Hematopoietic multipotent progenitor cell treated with erythropoietin and hydrocortisone succinate and interleukin-3 and kit ligand, for 8 days (in vitro differentiated cells): ENCODE measurements at places on chromosomes 6 and 20.
A peak's percentile ranks its signal among the peaks of the same experiment; 100 is the strongest.

DNA sequence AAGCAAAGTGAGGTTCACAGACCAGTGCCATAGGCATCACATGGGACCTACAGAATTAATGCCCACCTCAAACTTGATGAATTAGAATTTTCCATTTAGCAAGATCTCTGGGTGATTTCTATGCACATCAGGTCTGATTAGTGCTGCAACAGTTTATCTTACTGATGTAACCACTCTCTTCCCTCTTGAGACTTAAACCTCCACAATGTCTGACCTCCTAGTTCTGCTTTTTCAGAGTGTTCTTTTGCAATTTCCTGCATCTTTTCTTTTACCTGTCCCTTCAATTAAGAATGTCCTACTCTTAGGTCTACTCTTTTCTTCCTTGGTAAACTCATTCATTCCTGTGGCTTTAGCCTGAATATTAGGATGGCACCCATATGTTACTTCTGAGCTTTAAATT is 615.3 kb downstream of the TFAP2A start:
- DNase-seq = no peak

- DNase-seq = no peak
These were observed 1085.6 kb downstream of the KIF16B start for GRCh38 chr20:15487682-15488081.

DNA sequence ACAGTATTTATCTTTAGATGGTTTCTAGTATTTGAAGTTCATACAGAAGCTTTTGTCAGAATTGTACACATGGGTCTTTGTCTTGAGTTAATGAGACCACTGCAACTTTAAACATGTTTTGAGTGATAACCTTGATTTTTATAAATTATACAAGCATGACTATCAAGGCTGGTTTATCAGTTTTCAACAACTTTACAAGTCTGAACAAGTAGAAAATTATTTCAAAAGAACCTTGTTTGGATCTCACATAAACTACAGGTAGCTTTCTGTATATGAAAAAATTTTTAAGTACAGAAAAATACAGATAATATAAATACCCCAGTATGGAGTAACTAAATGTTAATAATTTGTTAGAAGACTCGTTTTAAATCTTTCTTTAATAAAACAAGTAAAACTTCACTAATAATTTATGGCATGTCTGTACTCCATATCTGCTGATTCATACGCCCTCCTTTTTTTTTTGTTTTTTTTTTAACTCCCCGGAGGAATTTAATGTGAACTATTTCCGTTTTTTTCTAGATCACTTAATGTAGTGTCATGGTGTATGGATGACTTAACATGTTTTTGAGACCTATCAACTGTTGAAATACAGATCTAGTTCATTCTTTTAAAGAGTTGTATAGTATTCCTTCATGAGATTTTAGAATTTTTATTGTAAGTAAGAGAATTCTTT is 18.3 kb downstream of the VAPB start:
- DNase-seq = peak; percentile 57

- no peak for DNase-seq
These were observed 140.8 kb downstream of the SLC16A10 start for GRCh38 chr6:111228094-111228493.

- no peak for DNase-seq
These were observed 4.7 kb upstream of the MOG start for GRCh38 chr6:29652198-29652584.

DNA sequence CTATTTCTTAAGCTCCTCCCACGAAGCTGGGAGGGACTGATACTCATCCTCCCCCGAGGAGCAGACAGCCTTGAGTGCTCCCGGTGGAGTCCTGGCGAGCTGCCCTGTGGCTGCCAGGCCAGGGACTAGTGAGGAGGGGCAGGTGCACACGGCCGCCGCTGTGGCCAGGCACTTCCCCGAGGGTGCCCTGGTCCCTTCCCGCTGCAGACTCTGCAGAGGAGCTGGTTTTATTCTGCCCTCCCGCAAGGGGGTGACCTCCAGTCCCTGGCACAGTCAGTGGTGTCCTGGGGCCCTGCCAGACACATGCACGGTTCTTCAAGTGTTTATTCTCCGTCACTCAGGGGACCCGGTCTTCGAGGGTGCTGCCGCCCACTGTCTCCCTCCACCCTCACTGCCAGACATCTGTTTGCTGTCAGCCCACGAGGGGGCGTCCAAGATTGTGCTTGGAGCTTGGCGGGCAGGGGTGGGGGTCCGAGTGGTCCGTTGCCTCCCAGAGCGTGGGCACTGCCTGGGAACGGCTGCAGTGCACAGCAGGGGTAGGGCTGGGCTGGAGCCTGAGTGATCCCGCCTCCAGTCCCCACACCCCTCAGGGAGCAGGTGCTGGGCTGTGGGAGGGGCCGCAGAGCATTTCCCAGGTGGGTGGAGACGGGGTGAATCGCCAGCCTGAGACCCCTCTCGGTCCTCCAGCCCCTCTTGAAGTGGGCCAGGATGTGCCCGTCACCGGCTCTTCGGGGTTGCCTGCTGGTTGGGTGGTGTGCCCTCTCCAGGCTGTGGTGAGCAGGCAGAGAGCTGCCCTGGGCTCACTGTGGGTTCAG is 3.1 kb upstream of the CABLES2 start:
- DNase-seq = peak; percentile 83

- no peak for DNase-seq
These were observed 25.9 kb downstream of the FOXQ1 start for GRCh38 chr6:1337791-1338190.

- DNase-seq = no peak
These were observed 24.1 kb downstream of the PXT1 start for GRCh38 chr6:36418558-36418957.

- no peak for DNase-seq
These were observed 54.8 kb upstream of the KCNG1 start for GRCh38 chr20:51077686-51078060.

DNA sequence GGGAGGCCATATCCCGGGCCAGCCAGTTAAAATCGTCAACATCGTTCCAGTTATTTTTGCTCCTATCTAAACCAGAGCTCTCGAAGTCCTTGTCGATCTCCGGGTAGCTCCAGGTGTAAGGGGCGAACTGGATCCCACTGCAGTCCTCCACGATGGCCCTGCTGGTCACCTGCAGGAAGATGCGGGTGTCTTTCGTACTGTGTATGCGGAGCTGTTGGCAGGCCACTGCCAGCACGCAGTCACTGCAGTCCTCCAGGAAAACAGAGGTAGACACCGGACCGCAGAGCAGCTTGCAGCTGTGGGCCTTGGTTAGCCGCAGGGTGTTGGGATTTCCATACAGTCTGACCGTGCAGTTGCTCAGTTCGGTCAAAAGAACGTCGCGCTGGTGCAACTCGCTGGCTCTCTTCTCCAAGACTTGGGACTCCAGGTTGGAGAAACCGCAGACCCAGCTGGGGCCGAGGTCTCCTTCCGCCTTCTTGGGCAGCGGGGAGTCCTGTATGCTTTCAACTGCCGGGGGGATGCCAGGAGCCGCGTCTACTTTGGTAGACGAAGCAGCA is 742 bp downstream of the TBCC start:
- peak; percentile 22 for DNase-seq

DNA sequence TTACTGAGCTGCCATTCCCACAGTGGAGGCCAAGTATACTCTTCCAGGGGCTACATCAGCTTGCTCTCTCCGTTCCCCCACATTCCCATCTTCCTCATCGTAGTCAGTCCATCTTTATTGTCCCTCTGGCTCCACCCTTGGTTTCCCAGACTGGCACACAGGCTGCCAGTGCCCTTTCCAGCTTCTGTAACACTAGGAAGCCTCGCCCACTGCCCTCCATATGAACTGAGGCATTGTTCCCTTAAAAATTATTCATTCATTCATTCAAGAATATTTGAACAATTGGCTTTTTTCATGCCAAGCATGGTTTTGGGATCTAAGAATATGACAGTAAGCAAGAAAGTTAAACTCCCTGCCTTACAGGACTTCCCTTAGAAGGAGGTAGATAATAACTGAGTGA is 14.3 kb downstream of the ROS1 start:
- DNase-seq = no peak

- DNase-seq = no peak
These were observed 1.5 kb downstream of the PRRC2A start for GRCh38 chr6:31621991-31622390.

DNA sequence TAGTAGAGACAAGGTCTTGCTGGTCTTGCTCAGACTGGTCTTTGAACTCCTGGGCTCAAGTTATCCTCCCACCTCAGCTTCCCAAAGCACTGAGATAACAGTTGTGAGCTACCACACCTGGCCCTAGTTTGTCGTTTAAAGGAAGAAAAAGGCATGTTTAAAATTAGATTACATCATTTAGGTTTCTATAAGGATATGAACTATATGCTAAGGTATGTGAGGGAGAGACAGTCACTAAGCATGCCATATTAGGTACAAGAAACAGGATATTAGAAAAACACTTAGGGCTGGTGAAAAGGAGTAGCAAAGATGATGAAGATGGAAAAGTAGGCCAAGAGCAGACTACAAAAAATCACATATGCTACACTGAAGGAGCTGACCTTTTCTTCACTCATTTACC is 106.4 kb downstream of the ASCC3 start:
- DNase-seq = no peak
